Stimulated activated naive B cell treated with anti-CD40 and anti-IgM and Interleukin-4, amounts not matched to agents 10 μg/mL and 1 μg/mL and 100 μg/mL, for 72 hours (primary cell): ENCODE measurements at places on chromosomes 3 and 15.
A peak's percentile ranks its signal among the peaks of the same experiment; 100 is the strongest.

DNA sequence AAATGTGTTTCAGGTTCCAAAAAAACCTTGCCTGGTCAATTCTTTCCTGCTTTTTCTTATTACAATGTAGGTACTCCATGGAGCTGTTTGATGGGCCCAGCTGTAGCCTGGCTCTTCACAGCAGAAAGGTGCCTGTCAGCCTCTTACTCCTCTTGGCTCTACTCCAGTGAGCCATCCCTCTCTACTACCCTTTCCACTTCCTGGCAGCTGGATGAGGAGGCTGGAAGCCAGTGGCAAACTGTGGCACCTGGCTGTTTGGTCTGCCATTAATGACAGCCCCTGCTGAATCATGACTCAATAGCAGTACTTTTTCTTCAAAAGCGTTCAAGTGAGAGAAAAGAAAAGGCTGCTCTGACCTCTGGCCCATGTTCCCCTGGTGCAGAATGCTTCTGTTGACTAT is 618.1 kb downstream of the PYDC2 start:
- no peaks in the 10 kb centered on the region for H3K4me1 ChIP-seq
- no peak overlapping the region for H3K27ac ChIP-seq
- no peak for DNase-seq
- no peaks in the 10 kb centered on the region for H3K27me3 ChIP-seq
- no peaks in the 10 kb centered on the region for H3K36me3 ChIP-seq

DNA sequence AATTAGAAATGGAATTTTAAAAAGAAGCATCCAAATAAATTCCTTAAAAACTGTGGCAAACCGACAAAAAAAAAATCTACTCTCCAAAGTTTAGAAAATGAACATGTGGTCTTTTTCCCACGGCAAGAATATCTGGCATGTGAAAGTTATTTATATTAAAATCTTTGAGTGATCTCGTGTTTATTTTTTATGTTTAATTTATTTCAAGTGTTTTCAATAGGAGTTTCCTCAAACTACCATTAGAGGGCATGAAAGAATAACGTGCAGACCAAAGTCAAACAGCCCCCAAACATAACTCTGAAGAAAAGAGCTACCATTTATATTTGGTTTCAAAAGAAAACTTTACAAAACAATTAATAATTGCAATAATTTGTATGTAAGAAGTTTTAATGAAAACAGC is 286.4 kb downstream of the ZIC4 start:
- no peak for DNase-seq
- H3K27me3 ChIP-seq, result no peaks in the 10 kb centered on the region
- no peak overlapping the region for H3K4me3 ChIP-seq
- no peak overlapping the region for H3K27ac ChIP-seq
- no peaks in the 10 kb centered on the region for H3K36me3 ChIP-seq

GRCh38 chr15:61752001-61752400 is 308.2 kb downstream of the VPS13C start:
- no peaks in the 10 kb centered on the region for H3K36me3 ChIP-seq
- DNase-seq, result no peak
- H3K4me3 ChIP-seq, result no peak overlapping the region
- H3K4me1 ChIP-seq, result no peaks in the 10 kb centered on the region
- no peaks in the 10 kb centered on the region for H3K27me3 ChIP-seq

GRCh38 chr3:23239211-23240068 is 36.3 kb downstream of the UBE2E2 start:
- peaks cover 2% of the 10 kb centered on the region for H3K36me3 ChIP-seq
- peaks cover 69% of the 10 kb centered on the region for H3K4me1 ChIP-seq
- H3K27me3 ChIP-seq, result no peaks in the 10 kb centered on the region
- no peak overlapping the region for H3K4me3 ChIP-seq

GRCh38 chr15:27481768-27482167 is 510.8 kb downstream of the GABRG3 start:
- H3K36me3 ChIP-seq, result no peaks in the 10 kb centered on the region
- no peak overlapping the region for H3K27ac ChIP-seq
- no peaks in the 10 kb centered on the region for H3K4me1 ChIP-seq
- DNase-seq, result no peak
- no peaks in the 10 kb centered on the region for H3K27me3 ChIP-seq

GRCh38 chr15:88482263-88482662 is 14.8 kb downstream of the MRPS11 start:
- no peak overlapping the region for H3K27ac ChIP-seq
- DNase-seq, result no peak
- peaks cover 1% of the 10 kb centered on the region for H3K4me1 ChIP-seq
- no peak overlapping the region for H3K4me3 ChIP-seq
- peaks cover 37% of the 10 kb centered on the region for H3K36me3 ChIP-seq

- peaks cover 5% of the 10 kb centered on the region for H3K27me3 ChIP-seq
- no peak overlapping the region for H3K27ac ChIP-seq
- H3K4me3 ChIP-seq, result no peak overlapping the region
- no peak for DNase-seq
- H3K4me1 ChIP-seq, result no peaks in the 10 kb centered on the region
Measured at GRCh38 chr3:64111872-64112271, 88.6 kb upstream of the PSMD6 start.

DNA sequence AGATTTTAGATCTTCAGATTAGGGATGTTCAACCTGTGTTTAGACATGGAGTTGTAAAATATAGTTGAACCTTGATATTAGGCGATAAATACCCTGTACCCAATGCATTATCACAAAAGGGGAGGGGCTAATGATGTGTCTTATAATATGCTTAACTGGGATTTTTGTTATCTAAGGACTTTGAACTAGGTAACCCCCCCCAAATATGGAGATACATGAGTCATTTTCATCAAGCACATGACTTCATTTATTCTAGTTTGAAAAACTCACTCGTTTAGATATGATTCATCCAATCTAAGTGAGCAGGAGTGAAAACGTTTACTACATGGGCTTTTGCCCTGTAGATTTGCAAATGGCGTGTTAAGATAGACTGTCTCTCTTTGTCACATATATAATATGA is 212.4 kb downstream of the IL5RA start:
- no peak overlapping the region for H3K4me3 ChIP-seq
- no peak overlapping the region for H3K27ac ChIP-seq
- H3K36me3 ChIP-seq, result no peaks in the 10 kb centered on the region
- no peaks in the 10 kb centered on the region for H3K27me3 ChIP-seq
- H3K4me1 ChIP-seq, result no peaks in the 10 kb centered on the region
- no peak for DNase-seq

- no peak overlapping the region for H3K27ac ChIP-seq
- H3K4me3 ChIP-seq, result no peak overlapping the region
- H3K36me3 ChIP-seq, result no peaks in the 10 kb centered on the region
- H3K4me1 ChIP-seq, result no peaks in the 10 kb centered on the region
Measured at GRCh38 chr3:117118604-117119003, 409.0 kb downstream of the TUSC7 start.

DNA sequence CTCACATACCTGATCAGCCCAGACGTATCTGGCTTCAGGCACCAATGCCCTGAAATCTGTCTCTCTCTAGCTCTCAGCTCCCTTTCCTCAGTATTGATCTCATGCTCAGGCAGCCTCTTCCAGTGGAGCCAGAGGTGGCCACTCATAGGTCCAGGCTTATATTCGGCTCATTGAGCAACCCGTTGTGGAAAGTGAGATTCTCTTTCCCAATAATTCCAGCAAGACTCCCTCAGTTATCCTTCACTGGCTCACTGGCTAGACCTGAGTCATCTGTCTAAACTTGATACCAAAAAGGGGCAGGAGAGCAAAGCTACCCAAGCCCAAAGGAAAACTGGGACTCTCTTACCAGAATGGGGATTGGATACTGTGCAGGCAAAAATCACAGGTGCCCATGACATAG is 33.4 kb upstream of the FRMD4B start:
- no peaks in the 10 kb centered on the region for H3K36me3 ChIP-seq
- no peak overlapping the region for H3K27ac ChIP-seq
- DNase-seq, result no peak
- no peaks in the 10 kb centered on the region for H3K4me1 ChIP-seq
- H3K27me3 ChIP-seq, result no peaks in the 10 kb centered on the region
- no peak overlapping the region for H3K4me3 ChIP-seq

DNA sequence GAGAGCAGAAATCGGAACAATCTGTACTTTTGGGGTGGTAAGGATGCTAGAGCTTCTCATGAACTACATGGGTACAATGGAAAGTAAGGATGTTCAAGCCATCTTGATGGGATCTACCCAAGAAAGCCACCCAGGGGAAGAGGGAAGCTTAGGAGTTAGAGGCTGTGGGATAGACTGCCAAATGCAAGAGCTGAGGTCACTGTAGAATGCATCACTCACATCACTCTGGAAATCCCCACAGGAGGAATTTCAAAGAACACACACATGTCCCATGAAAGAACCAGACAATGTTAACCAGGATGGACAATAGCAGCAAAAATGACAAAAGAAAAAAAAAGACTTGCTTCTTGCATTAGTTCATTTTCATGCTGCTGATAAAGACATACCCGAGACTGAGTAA is 32.8 kb upstream of the UBE2E2 start:
- no peak overlapping the region for H3K4me3 ChIP-seq
- H3K27ac ChIP-seq, result no peak overlapping the region
- H3K4me1 ChIP-seq, result no peaks in the 10 kb centered on the region
- H3K36me3 ChIP-seq, result peaks cover 12% of the 10 kb centered on the region
- DNase-seq, result no peak
- peaks cover 10% of the 10 kb centered on the region for H3K27me3 ChIP-seq

- no peaks in the 10 kb centered on the region for H3K4me1 ChIP-seq
- no peaks in the 10 kb centered on the region for H3K27me3 ChIP-seq
- H3K27ac ChIP-seq, result peak overlapping the region; percentile 38
- no peak overlapping the region for H3K4me3 ChIP-seq
Measured at GRCh38 chr3:48140336-48140757, 47.9 kb downstream of the CDC25A start.

GRCh38 chr3:156615592-156616173 is 58.7 kb upstream of the TIPARP start:
- no peaks in the 10 kb centered on the region for H3K4me1 ChIP-seq
- H3K36me3 ChIP-seq, result no peaks in the 10 kb centered on the region
- peaks cover 3% of the 10 kb centered on the region for H3K27me3 ChIP-seq
- no peak overlapping the region for H3K4me3 ChIP-seq
- H3K27ac ChIP-seq, result no peak overlapping the region

GRCh38 chr3:172666873-172667694 is 43.8 kb downstream of the NCEH1 start:
- H3K27ac ChIP-seq, result no peak overlapping the region
- no peaks in the 10 kb centered on the region for H3K27me3 ChIP-seq
- DNase-seq, result peak; percentile 29

DNA sequence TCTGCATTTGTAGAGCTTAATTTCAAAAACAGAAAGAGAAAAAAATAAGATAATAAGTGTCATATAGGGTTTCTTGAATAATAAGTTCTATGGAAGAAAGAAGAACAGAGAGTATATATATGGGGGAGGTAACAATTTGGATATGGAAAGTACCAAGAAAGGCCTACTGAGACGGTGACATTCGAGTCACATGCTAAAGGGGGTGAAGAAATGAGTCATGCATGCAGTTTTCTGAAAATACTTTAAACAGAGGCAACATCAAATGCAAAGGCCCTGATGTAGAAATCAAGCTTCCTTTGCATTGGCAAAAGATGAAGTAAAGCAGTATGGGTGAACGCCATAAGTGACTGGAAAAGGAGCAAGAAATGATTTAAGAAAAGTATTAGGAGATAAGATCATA is 371.6 kb upstream of the ZNF385D start:
- no peak for DNase-seq
- no peaks in the 10 kb centered on the region for H3K27me3 ChIP-seq
- H3K4me1 ChIP-seq, result peaks cover 12% of the 10 kb centered on the region
- no peak overlapping the region for H3K4me3 ChIP-seq
- no peaks in the 10 kb centered on the region for H3K36me3 ChIP-seq
- H3K27ac ChIP-seq, result peak overlapping the region; percentile 3

DNA sequence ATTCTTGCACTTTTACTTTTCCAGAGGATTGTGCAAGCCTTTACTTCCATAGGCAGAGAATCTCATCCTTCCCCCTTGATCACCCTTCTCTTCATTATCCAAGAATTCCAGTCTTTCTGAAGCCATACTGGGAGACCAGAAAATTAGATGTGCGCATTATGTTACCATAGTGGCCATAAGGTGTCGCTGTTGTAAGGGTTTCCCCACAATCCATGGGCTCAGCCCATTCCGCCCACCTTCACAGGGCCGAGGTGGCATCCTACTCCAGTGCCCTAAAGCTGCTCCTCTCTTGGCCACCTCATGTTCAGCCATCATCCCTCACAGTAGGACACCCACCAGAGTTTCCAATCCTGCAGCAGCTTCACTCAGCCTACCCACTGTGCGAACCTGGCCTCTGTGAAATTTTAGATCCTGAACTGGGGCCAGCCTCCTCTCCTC is 35.0 kb downstream of the CTSH start:
- peak overlapping the region; percentile 15 for H3K4me3 ChIP-seq
- peaks cover 35% of the 10 kb centered on the region for H3K4me1 ChIP-seq
- DNase-seq, result no peak
- H3K27ac ChIP-seq, result peak overlapping the region; percentile 72
- H3K36me3 ChIP-seq, result peaks cover 57% of the 10 kb centered on the region

DNA sequence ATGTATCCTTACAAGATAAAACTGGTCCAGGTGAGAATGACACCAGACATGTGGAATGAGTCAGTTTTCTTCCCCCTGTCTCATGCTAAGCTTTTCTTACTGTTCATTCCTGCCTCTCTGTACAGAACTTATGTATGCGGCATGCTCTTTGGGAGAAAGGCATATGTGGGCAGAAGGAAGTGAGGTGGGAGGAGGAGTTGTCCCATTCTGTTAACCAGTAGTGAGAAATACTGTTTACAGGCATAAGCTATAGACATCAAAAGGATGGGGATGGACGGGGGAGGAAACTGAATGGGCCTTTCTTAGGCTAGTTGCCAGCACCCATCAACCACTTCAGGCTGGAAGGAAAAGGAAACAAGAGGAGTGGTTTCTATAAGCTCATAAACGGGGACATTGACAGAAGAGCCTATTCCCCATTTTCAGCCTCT is 143.6 kb upstream of the BHLHE40 start:
- no peaks in the 10 kb centered on the region for H3K27me3 ChIP-seq
- DNase-seq, result no peak
- H3K27ac ChIP-seq, result peak overlapping the region; percentile 86
- H3K4me3 ChIP-seq, result peak overlapping the region; percentile 37
- H3K4me1 ChIP-seq, result peaks cover 58% of the 10 kb centered on the region

GRCh38 chr3:39124876-39125840 is 17.7 kb downstream of the TTC21A start:
- peaks cover 50% of the 10 kb centered on the region for H3K4me1 ChIP-seq
- H3K36me3 ChIP-seq, result peaks cover 6% of the 10 kb centered on the region
- H3K4me3 ChIP-seq, result no peak overlapping the region
- no peak overlapping the region for H3K27ac ChIP-seq
- no peaks in the 10 kb centered on the region for H3K27me3 ChIP-seq
- no peak for DNase-seq

DNA sequence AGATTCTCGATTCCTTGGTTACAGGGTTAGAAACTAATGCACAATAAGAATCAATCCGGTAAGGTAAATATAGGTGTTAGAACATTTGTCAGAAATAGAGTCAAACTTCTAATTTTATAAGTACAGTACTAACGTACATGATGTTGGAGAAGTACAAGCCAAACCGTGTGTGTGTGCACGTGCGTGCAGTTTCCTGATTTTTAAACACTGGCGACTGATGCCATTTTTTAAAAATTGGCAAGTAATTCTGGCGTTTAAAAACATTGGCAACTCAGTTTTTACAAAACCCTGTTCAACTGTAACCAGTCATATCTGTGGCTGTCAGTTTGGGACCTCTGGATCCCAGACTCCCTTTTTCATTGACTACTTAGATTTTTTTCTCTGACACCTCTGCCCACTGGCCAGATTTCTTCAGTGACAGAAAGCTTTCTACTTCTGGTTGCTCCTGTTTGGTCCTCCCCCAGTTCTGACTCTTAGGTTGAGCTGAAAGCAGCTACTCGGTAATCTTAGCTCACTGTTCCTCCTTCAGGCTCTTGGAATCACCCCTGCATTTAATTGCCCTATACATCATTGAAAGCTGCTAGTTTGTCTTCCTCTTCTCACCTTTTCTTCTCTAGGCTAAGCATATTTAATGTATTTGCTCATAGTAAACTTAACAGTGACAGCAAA is 843 bp downstream of the ATG7 start:
- H3K4me3 ChIP-seq, result peak overlapping the region; percentile 92
- no peaks in the 10 kb centered on the region for H3K27me3 ChIP-seq
- DNase-seq, result no peak
- H3K36me3 ChIP-seq, result peaks cover 34% of the 10 kb centered on the region
- H3K4me1 ChIP-seq, result peaks cover 47% of the 10 kb centered on the region
